M059J (cell line): ENCODE measurements at places on chromosomes 5 and 9. TPM values are rescaled to one million over a fixed set of nuclear protein-coding genes. Genes with fewer than 3 reads are reported as not detected.

IRX1 gene
- total RNA-seq = 9.3 and 23.8 TPM in 2 replicates

GNAQ gene
- total RNA-seq = 21.4 and 39.2 TPM in 2 replicates

IGFBPL1 gene
- 5.5 and 6.4 TPM in 2 replicates for total RNA-seq

TMEFF1 gene
- total RNA-seq = 0.05 and 4.0 TPM in 2 replicates

IGIP gene
- total RNA-seq = 1.6 and 1.8 TPM in 2 replicates

KCNMB1 gene
- 0.12 and 0.15 TPM in 2 replicates for total RNA-seq

PHF24 gene
- not detected in 2 replicates for total RNA-seq

ANGPTL2 gene
- 11.5 and 15.8 TPM in 2 replicates for total RNA-seq

PCDHGA2 gene
- 0.22 and 0.32 TPM in 2 replicates for total RNA-seq

MAP3K1 gene
- total RNA-seq = 10.2 and 15.4 TPM in 2 replicates
